Naive thymus-derived CD8-positive, alpha-beta T cell (primary cell): ENCODE measurements at places on chromosomes 13 and 19.

DNA sequence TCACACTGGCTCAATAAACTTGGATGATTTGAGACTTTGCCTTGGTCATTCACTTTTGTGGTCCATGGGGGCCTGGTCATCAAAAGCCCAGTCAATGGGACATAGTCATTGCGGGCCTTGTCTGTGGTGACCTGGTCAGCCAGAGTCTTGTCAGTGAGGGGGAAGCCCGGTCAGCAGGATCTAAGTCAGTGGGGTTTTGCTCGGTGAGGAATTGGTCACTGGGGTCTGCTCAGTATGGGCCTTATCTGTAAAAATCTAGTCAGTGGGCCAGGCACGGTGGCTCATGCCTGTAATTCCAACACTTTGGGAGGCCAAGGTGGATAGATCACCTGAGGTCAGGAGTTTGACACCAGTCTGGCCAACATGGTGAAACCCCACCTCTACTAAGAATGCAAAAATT is 63.7 kb upstream of the TPM4 start:
- no peak for DNase-seq

DNA sequence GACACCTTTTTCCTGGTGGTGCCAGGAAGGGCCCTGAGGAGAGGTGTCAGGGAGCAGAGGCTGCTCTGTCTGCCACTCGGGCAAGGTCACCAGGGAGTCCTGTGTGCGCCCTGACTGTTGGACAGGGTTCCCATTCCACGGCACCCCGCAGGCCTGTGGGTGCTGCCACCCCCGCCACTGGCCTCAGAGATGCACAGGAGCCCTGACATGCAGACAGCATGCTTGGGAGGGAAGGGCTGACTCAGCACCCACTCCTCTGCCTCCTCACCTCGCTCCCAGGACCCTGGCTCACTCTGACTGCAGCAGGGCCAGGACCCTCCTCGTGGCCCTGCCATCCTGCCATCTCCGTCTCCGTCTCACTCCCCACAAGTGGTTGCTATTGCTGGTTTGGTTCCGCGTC is 25.3 kb downstream of the MAU2 start:
- no peak for DNase-seq

DNA sequence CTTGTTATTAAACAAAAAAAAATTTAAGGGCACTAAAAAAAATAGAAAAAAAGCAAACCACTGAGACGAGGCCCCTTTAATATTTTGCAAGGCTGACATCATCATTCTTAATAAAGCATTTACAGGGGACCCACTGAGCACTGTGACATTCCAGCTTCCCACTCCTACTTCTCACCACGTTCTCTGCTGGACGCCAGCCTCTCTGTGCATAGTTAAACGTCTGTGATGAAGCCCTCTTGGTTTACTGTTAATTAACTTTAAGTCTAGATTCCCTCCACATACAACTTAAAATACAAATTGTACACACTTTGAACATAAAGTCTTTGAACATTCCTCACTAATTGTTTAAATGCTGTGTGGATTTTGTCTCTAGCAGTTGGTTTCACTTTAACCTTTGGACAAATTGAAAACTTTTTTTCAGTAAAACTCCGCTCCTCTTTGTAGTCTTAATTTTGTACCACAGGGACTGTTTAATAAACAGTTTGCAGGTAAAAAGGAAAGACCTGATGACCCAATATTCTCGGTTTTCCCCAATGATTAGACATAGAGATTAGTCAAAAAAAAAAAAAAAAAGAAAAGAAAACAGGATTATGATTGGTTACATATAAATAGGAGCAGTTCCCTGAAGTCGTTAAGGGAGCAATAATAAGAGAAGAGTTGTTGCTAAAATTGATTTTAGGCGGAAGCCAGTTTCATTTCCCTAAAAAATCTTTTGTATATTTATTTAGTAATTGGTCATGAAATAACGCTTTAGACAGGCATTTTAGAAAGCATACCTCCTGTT is 219.8 kb downstream of the MZT1 start:
- DNase-seq: no peak

DNA sequence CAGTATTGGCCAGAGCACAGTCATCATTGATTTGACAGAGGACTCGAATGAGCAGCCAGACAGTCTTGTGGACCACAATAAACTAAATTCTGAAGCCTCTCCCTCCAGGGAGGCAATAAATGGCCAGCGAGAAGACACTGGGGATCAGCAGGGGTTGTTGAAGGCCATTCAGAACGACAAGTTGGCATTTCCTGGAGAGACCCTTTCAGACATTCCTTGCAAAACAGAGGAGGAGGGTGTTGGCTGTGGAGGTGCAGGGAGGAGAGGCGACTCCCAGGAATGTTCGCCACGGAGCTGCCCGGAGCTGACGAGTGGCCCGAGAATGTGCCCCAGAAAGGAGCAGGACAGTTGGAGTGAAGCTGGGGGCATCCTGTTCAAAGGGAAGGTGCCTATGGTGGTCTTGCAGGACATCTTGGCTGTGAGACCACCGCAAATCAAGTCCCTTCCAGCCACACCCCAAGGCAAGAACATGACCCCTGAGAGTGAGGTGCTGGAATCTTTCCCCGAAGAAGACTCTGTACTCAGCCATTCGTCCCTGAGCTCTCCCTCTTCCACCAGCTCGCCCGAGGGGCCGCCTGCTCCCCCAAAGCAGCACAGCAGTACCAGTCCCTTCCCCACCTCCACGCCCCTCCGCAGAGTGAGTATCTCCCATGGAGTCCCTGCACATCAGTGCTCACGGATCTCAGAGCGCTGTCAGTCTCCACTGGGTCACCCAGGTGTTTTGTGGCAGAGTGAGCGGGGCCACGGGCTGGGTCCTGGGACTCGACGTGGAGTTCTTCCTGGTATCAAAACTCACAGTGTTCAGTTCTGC is 6.9 kb downstream of the CHAF1A start:
- DNase-seq: no peak

DNA sequence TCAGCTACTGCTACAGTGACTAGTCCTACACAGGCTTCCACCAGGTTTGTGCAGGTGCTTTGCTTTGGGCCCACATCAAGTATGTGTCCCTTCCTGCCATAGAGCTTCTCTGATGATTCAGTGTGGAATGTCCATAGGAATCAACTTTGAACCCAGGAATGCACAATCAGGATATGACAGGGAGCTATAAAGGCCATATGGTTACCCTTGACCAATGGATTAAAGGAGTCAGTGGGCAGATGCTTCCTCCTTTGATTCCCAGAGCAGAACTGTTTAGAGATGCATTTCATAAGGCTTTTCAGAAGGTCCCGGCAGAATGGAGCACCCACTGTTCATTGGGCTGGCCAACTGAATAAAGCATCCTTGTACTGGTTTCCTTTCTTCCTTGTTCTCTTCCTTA is 145.2 kb upstream of the WASF3 start:
- DNase-seq: no peak

GRCh38 chr19:11377237-11377636 is 2.8 kb downstream of the SWSAP1 start:
- DNase-seq: no peak

DNA sequence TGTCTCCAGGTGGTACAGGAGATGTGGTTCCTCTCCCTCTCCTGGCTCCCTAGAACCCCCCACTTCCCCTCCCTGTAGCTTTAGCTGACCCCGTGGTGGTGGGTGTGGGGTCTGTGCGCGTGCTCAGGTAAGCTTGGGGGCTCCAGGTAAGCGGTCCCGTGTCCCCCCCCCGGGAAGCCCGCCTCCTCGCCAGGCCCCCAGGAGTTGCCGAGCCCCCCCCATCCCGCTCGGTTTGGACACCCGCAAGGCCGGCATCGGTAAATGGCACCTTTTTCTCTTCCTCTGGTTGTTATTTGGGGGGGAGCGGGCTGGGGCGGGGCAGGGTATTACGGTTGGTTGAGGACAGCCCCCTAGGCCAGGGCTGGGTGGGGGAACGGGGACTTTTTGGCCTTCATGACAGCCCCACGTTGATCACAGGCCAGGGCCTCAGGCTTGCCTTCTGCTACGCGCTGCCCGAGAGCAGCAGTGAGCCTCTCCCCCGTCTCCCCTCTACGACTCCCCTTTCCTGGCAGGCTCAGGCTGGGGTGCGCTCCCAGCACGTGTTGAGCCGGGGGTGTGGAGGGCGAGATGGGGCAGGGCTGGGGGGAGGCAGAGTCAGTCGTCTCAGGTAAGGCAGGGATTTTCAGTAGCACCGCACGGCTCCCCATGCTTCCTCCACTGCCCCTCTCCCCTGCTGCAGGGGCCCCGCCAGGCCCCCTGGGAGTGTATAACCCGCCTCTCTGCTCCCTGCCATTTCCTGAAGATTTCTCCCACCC is 10.7 kb upstream of the LIN7B start:
- no peak for DNase-seq

DNA sequence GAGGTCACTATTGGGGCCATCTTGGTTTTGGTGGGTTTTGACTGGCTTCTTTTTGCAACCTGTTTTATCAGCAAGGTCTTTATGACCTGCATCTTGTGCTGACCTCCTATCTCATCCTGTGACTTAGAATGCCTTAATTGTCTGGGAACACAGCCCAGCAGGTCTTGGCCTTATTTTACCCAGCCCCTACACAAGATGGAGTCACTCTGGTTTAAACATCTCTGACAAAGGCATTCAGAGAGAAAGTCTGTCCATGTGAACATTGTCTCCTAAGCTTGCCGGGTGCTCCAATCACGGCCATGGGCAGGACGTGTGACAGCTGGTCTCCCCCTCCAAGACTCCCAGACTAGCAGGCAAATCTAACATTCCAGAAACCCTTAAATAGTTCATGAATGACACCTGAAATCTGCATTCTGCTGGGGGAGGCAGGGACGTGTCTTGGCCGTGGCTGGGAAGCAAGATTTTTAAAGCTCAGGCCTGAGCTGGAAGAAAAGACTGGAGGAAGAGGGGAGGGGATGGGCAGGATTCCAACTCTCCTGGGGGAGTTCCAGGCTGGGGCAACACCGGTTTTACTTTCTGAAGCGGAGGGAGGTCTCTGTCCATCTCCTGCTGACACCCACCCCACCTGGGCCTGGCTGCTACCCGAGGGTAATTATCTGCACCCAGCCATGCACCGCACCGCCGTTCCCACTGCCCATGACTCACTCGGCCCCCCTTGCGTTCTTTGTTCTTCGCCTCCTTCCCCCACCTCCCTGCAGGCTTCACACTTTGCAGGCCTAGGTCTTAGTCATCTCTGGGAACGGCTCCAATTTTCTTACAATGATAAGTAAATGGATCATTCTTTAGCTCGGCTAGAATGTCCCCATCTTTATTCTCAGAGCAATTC is 11.6 kb upstream of the OR1M1 start:
- no peak for DNase-seq

DNA sequence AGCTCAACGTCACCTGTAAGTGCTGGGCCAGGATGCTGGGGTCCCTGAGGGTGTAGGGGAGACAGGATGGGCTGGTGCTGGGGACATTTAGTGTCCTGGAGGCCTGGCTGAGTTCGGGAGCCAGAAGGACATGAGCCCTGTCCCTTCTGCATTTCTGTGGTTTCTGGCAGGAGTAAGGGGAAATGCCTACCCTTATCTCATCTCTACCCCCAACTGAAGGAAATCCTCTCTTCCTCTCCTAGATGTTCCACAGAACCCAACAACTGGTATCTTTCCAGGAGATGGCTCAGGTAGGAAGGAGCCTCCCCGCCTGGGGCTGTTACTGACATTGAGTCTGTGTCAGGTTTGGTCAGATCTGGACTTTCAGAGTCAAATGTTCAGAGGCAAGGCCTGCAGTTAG is 1.2 kb downstream of the CD33 start:
- DNase-seq: no peak

DNA sequence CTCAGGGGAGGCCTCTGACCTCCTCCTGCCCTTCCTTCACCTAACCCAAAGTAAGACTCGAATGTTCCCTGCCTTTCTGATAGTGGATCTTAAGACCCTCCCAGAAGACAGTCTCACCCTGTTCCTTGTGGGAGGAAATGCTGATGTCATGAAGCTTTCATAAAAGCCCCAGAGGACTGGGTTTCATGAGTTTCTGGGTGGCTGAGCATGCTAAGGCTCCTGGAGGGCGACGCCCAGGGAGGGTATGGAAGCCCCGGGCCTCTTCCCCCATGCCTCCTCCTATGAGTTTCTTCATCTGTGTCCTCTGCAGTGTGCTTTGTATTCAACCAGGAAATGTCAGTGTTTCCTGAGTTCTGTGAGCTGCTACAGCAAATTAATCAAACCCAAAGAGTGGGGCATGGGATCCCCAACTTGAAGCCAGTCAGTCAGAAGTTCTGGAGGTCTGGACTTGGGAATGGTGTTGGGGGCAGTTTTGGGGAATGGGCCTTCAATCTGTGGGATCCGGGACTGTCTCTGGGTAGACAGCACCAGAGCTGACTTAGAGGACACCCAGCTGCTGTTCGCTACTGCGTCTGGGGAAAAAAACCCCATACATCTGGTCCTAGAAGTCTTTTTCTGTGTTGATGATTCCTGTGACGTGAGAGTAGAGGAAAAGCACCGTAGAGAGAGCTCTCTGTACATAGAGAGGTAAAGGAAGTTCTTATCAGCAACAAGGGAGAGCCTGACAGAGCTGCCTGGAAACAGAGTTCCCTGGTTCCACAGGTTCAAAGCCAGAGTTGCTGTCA is 2.0 kb upstream of the LILRB2 start:
- no peak for DNase-seq

DNA sequence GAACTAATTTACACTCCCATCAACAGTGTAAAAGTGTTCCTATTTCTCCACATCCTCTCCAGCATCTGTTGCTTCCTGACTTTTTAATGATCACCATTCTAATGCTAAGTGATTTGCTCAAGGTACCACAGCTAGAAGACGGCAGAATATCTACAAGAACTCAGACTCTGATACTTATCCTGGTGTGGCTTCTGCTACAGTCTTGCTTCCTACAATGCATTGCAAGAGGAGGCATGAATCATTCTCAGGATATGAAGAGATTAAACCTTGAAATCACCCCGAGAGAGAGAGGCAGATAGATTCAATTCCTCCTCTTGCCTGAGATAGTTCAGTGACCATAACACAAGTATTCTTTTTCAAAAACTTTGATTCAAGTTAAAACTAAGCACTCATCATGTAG is 306.4 kb downstream of the TBC1D4 start:
- no peak for DNase-seq

DNA sequence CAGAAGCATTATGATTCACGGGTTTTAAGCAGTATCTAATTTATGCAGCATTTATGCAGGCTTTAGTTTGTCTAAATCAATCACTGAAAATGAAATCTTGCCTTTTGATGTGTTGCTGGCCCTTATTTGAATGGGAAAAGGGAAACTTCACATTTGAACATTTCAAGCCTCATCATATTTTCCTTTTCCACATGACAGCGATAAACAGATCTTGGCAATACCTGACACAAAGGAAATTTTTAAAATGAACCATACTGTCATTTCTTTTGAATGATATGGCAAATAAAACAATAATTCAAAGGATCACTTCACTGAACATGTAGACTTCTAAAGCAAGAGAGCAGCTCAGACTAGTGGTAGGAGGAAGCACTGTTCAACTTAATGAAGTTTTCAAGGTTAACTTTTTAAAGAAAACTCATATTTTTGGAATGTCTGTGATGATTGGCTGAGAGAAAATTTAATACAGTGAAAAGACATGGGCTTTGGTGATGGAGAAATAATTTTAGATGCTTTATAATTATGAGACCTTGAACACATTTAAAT is 198.1 kb downstream of the OXGR1 start:
- no peak for DNase-seq

- no peak for DNase-seq
These were observed 4.4 kb upstream of the PRX start for GRCh38 chr19:40417643-40417981.

GRCh38 chr13:82803341-82803740 is 1078.9 kb downstream of the SLITRK1 start:
- no peak for DNase-seq
